Transverse colon (tissue), 4 donors: ENCODE measurements at places on chromosomes 6 and 20. TPM values are rescaled to one million over a fixed set of nuclear protein-coding genes. Genes with fewer than 3 reads are reported as not detected.

DNA sequence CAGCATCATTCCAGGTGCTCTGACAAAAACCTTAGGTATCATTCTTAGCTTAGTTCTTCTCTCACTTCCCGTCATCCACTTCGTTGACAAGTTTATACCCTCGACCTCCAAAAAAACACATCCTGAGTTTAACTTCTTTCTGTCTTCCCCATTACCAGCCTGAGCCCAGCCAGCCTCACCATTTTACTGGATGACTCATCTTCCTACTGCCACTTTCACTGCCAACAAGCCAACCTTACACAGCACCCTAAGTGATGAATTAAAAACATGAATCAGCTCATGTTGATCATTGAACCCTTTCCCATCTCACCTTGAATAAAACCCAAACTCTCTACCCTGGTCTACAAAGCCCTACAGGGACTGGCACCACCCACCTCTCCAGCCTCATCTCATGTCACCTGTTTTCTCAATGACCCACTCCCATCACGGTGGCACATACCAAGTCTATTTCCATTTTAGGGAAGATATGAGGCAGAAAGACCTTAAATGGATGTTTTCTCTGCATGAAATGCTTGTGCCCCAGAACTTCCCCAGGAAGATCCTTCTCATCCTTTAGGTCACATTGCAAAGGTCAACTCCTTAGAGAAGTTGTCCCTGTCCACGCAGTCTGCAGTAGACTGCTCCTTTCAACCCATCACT lies 9.9 kb upstream of the UST start:
- DNase-seq = no peak
- H3K36me3 ChIP-seq = no peaks in the 10 kb centered on the region
- H3K4me3 ChIP-seq = no peak overlapping the region
- no peak overlapping the region for H3K27ac ChIP-seq

The ZNF451 gene
- 52.4 TPM for total RNA-seq

The PGC gene
- not detected for total RNA-seq

DNA sequence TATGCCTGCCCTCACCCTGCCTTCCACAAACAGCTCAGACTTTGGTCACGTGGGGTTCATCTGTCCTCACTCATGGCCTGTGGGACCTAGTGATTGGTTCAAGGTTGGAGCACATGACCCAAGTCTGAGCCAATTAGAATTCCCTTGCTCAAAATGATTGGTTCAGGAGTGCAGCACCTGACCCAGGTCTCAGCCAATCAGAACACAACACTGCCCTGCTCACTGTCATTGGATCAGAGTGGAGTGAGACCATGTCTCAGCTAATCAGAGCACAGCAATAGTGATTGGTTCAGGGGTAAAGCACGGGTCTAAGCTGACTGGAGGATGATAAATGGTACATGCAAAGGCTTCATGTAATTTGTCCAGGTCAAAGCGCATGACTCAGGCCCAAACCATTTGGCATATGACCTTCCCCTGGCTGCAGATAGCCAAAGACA lies 102.2 kb downstream of the PREX1 start:
- no peak overlapping the region for H3K27ac ChIP-seq
- H3K4me3 ChIP-seq = no peak overlapping the region
- H3K4me1 ChIP-seq = peaks cover 5% of the 10 kb centered on the region
- no peaks in the 10 kb centered on the region for H3K36me3 ChIP-seq

DNA sequence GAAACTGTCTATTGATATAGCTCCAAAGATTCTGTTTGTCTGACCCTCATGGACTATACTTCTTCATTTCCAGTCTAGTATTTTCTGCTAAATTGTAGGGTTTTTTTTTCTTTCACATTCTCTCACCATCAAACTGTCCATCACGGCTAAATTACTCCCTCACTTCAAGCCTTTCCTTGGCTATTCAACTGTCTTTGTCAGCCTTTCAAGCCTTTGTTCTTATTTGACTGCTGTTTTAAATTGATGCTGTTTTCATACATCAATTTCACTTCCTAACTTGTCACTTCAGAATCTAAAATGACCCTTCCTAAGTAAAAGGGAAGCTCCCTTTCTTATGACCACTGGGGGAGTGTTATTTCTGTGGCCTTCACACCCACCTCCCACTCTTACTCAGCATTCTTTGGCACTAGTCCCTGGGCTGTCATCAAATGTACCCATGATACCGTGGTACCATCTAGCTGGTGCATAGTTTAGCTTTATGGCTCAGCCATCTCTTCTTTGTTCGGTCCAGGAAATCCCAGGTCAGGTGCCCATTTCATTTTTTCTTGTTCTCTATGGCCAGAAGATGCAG lies 8.6 kb downstream of the GJA1 start:
- H3K36me3 ChIP-seq = no peaks in the 10 kb centered on the region
- peaks cover 9% of the 10 kb centered on the region for H3K27me3 ChIP-seq
- no peak overlapping the region for H3K27ac ChIP-seq

The GMDS gene
- total RNA-seq = 93.0 TPM

DNA sequence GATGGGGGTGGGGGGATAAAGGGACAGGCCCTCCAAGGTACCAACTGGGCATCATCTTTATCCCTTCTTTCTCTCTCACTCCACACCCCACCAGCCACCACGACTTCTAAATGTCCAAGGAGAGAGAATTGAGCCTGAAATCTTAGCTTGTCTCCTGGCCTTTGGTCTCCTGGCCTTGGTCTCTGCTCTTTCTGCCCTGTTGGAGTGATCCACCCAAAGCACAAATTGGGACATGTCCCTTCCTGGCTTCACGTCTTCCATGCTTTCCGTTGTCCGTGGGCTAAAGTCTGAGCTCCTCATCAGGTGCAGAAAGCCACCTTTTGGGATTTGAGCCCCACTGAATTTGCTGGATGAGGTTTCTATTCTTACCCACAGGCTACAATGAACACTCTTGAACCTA lies 8.4 kb downstream of the ADIG start:
- H3K4me3 ChIP-seq = no peak overlapping the region
- no peaks in the 10 kb centered on the region for H3K4me1 ChIP-seq
- H3K27me3 ChIP-seq = peaks cover 6% of the 10 kb centered on the region
- no peaks in the 10 kb centered on the region for H3K36me3 ChIP-seq
- DNase-seq = no peak
- no peak overlapping the region for H3K27ac ChIP-seq

The DDAH2 gene
- 102 TPM for total RNA-seq

DNA sequence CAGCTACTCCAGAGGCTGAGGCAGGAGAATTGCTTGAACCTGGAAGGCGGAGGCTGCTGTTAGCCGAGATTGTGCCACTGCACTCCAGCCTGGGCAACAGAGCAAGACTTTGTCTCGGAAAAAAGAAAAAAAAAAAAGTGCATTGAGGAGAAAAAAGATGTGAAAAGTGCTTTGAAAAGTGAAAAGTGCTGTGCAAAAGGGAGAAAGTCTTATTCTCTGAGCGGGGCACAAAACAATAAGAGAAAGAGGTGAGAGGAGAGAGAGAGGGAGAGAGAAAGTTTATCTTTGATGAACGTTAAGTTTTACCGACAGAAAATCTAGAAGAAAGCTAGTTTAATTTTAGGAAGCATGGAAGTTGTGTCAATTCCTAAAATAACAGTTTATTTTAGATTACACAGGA lies 3.9 kb upstream of the PACSIN1 start:
- no peak overlapping the region for H3K27ac ChIP-seq
- H3K4me1 ChIP-seq = peaks cover 12% of the 10 kb centered on the region

The HRH3 gene
- total RNA-seq = not detected

GRCh38 chr20:43389839-43390626 lies 67.7 kb upstream of the SRSF6 start:
- no peaks in the 10 kb centered on the region for H3K27me3 ChIP-seq
- no peak overlapping the region for H3K4me3 ChIP-seq
- no peaks in the 10 kb centered on the region for H3K4me1 ChIP-seq
- H3K36me3 ChIP-seq = no peaks in the 10 kb centered on the region
- no peak overlapping the region for H3K27ac ChIP-seq
- no peak for DNase-seq
